Right hindlimb (tissue), 1 donor: ENCODE measurements at places on chromosomes 5 and 9.
A peak's percentile ranks its signal among the peaks of the same experiment; 100 is the strongest.

DNA sequence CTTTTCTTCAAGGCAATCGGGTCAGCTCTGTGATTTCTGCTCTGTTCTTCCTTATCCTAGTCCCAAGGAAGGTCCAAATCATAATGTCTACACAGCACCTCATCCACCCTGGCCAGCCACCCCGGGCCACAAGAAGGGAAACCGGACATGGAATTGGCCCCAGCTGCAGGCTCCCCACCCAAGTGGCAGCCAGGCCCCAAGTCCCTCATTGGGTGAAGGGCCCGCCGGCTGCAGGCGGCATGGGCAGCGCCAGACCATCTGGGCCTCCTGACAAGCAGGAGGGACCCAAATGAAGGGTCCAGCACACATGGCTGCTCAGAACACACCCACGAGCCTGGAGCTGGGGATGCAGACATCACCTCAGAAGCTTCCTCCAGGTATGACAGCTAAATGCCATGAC is 33.7 kb downstream of the BICD2 start:
- no peak for DNase-seq

DNA sequence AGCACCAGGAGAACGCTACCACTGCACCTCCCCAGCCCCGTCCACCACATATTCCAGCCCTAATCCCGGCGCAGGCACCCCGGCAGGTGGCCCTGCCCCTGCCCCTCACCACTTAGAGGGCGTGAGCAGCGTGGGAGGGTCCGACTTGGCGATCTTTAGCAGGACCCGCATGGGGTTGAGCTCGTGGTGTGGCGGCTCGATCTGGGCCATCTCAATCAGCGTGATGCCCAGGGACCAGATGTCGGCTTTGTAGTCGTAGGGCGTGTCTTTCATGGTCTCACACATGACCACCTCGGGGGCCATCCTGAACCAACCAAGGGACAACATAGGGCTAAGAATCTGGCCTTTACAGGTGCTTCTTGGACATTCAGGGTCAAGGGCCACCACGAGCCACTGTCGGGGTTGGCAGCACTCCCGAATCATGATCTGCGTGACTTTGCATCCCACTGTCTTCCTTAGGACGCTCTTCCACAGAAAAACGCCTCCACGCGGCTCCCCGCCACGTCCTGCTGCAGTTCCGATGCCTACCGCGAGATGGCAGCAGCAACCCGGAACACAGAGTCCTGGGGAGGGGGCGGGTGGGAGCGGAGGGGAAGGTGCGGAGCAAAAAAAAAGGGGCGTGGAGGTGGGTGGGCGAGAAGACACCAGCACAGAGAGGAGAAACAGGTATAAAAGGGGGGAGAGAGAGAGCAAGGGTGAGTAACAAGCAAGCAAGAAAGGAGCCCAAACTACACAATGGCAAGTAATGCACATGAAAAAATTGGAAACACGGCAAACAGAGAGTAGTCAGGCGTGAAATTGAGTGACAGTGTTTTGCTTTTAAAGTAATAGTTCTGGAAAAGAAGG is 81.3 kb downstream of the STK10 start:
- DNase-seq = peak; percentile 73

DNA sequence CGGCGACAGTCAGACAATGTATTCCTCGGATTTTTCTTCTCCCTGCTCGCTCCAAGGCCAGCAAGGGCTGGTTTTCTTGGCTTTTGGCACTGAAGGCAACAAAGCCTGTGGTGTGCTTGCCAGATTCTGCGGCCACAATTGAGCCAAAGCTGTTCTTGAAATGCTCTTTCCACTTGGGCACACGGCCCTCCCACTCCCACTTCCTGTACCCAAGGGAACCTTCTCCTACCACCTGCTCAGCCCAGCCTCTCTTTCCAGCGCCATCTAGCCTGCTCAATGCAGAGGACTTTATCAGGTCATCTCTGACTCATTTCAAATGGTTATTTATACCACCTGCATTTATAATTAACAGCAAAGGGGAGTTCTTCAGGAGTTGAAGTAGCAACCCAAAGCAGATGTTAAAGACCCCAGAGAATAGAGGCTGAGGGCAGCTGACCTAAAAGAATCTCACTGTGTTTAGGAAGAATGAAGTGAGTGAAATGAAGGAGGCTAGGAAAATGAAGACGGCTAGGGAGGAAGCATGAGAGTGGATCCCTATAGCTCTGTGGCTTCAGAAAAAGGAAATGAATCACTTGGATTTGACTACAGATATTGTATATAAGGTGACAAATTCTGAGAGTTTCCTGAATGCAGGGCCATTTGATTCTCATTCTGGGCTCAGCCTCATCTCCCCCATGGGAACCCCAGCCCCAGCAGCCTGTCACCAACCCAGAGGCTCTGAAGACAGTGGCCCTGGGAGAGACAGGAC is 439.0 kb downstream of the ENC1 start:
- peak; percentile 54 for DNase-seq

GRCh38 chr9:38382141-38382540 is 10.4 kb upstream of the ALDH1B1 start:
- no peak for DNase-seq

DNA sequence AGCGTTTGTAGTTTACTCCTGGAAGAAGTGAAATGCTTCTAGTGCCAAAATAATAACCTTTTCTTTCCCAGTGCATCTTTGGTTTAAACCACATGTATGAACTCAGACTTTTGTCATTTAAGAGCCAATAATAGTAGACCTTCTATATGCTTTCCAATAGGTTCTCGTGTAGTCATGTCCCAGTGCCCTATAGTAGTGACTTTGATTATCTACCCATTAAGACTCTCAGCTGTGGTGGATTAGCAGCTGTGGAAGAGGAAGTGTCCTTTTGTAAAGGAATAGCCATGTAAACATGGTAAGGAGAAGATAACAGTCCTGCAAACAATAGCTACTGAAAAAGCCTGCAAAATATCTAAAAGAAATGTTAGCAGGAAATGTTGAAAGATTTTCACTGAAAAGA is 765.3 kb downstream of the MTRR start:
- no peak for DNase-seq

DNA sequence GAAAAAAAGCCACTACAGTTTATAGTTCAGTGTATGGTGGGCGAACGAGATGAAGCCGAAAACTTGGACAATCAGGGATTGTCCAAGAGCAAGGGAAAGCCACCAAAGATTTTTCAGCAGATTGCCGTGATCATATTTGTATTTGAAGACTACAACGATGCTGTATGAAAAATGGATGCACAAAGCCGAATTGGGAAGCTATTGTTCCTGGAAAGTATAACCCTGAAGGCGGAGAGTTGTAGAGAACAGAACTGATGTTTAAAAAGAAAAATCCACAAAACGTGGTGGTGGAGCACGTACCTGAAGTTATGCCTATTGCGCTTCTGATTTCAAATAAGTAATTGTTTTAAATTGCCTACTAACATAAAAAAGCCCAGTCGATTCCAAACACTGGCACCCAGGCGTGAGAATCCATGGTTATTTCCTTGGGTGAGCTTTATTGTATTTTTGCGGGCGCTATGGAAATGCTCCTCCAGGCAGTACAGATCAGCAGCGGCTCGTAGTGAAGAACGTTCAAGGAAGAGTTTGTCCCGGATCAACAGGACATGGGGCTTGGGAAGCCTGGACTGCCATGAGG is 772 bp upstream of the TARS1 start:
- no peak for DNase-seq

DNA sequence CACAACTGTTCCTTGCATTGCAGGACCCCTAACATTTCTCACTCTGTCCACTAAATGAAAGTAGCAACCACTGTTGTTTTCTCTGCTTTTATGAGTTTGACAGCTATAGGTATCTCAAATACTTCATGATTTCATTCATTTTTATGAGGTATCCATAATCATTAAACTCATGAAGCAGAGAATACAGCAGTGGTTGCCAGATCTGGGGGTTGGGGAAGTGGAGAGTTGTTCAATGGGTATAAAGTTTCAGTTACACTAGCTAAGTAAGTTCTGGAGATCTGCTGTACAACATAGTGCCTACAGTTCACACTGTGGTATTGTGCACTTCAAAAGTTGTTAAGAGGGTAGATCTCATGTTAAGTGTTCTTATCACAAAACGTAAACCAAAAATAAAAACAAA is 23.4 kb upstream of the CAMK4 start:
- no peak for DNase-seq

GRCh38 chr5:162837155-162837554 is 600.2 kb upstream of the CCNG1 start:
- DNase-seq = no peak

GRCh38 chr9:37468620-37469019 is 3.4 kb upstream of the ZBTB5 start:
- no peak for DNase-seq

GRCh38 chr5:149710575-149710974 is 19.5 kb upstream of the PPARGC1B start:
- DNase-seq = no peak

DNA sequence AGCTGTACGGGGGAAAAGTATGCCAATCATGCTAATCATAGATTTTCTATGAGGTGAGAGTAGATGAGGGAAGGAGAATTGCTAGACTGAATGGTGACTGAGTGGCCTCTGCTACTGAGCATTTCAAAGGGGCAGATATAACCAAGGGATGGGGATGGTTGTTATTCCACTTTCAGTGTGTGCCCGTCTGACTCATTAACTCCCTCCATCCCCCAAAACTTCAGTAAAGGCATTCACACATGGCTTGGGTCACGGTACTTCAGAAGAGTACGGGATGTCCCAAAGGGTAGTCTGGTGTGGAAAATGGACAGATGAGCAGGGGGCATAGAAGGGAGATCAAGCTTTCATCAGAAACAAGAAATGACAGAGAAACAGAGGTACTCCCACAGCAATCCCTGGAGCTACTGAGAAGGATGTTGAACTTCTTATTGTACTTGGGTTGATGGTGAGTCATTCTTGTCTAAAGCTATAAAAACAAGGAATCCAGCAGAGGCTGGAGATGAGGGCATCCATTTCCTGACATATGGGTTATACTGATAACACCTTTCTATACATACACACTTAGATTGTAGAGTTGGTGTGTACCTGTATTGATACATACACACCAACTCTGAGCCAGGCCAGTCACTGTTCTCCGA is 8.9 kb upstream of the TLE4 start:
- DNase-seq = no peak

DNA sequence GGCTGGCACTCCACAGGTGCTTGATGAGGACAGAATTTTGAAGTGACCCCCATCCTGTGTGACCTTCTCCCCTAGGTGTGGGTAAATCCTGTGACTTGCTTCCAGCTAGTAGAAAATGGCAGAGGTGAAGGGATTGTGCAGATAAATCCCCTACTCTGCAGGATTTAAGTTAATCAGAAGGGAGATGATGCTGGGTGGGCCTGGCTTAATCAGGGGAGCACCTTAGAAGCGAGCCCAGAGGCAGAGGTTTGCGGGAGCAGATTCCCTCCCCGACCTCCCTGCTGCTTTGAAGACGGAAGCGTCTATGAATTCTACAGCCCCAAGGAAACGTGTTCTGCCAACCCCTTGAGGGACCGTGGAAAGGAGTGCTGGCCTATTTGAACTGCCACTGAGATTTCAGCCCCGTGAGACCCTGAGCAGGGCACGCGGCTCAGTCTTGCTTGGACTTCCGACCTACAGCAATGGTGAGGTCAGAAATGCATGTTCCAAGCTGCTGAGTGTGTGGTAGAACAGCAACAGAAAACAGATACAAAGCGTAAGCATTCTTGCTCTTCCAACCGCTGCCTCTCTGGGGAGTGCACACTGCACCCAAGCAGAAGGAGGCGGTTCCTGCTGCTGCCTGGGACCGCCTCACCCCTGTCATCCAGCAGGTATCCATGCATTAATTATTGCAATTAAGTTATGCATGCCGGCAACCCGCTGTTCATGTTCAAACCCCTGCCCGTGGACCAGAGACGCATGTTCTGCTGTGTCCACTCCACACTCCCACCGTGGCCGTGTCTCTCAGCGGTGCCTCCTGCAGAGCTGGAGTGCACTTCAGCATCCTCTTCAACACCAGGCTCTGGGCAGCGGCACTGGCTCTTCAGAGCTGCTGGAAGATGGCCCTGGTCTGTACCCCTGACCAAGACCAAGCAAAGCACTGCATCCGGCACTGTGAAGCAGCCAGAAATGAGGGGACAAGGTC is 54.6 kb upstream of the RXRA start:
- no peak for DNase-seq

DNA sequence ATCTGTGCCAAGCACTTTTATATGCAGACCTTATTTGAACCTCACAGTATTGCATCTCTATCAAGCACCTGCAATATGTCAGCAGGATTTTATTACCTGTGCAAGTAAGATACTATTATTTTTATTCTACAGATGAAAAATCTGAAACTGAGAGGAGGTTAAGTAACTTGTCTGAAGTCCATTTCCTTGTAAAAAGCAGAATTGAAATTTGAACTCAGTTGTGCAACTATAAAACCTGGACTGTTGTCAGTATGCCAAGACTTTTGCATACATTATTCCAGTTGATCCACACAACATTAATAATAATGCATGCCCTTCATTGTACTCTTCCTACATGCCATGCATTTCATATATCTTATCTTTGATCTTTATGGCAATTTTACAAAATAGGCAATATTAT is 82.2 kb upstream of the BRINP1 start:
- no peak for DNase-seq

GRCh38 chr9:133863257-133863592 is 125.1 kb upstream of the SARDH start:
- DNase-seq = no peak

GRCh38 chr5:125510651-125511050 is 764.2 kb upstream of the ZNF608 start:
- no peak for DNase-seq

DNA sequence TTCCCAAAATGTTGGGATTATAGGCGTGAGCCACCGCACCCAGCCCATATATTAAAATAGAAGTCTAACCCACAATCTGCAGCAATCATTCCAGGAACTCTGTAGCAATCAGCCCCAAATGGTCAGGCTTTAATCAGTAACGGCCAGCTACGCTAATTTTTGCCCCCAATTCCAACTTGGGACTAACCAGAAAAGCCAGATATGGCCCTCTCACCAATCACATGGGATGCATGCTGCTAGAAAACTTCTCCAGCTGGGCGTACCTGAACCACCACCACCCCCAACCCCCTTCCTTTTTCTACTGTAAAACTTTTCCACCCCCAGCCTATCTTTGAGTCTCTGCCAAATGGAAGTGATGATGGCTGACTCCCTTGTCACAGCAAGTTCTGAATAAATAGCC is 4.1 kb downstream of the SUSD1 start:
- no peak for DNase-seq

- DNase-seq = no peak
These were observed 223.5 kb downstream of the GRIA1 start for GRCh38 chr5:153713943-153714342.

DNA sequence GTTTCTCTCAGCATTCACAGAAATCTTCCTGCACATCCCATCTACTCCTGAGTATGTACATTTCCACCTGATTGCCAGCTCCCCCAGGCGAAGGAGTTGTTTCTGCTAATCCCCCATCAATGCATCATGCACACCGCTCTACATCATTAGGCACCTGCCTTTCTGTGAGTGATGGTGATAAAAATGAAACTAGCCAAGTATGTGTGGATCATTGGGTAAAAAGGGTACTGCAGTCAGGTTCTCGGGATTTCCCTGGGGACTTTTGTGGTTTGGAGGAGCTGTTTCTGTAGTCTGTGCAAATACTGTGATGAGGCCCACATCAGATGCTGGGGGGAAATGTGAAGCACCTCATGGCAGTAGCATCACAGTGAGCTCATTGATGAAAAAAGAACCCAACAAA is 30.4 kb downstream of the CAMK4 start:
- no peak for DNase-seq

GRCh38 chr5:28580616-28581015 is 1542.2 kb upstream of the CDH9 start:
- no peak for DNase-seq
